Anterior cingulate cortex (tissue), 58 donors: ENCODE measurements at places on chromosomes 3 and 15.

GRCh38 chr3:133887074-133887802, 8.4 kb downstream of the RAB6B start:
- DNase-seq = no peak

DNA sequence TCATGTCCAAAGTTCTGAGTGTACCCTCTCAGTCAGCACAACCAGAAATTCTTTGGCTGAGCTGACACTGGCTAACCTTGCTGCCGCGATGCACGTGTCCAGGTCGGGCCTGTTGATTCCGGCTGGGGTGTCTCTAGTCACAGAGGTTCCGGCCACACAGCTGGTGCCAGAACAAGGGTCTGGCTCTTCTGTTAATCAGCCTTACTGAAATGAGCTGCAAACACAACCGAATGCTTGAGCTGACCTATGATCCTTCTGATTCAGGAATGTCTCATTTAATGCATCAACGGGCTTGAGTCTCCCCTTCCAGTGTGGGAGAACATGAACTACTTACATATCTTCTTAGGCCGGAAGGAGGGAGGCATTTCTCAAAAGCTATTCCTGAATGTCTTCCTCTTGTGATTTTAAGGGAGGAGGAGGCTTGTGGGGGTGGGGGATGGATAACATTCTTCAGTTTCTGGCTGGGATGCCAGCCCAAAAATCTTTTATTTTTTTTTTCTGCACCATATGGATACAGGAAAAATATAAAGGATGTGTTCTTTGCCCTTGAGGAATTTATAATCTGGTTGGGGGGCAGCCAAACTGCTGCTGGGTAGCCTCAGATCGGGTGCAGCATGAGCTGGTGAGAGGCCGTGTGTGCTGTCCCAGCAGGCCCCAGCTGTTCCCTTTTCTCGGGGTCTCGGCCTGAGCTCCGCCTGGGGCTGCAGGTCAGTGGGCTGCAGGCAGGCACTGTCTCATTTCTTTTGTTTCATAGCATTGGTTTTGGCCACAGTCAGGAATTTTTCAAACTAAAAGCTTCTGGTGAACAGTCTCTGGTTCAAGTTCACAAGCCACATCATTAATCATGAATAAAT, 319.1 kb upstream of the TBL1XR1 start:
- no peak for DNase-seq

- DNase-seq = no peak
Measured at GRCh38 chr15:77625376-77625775, 7.3 kb downstream of the LINGO1 start.

DNA sequence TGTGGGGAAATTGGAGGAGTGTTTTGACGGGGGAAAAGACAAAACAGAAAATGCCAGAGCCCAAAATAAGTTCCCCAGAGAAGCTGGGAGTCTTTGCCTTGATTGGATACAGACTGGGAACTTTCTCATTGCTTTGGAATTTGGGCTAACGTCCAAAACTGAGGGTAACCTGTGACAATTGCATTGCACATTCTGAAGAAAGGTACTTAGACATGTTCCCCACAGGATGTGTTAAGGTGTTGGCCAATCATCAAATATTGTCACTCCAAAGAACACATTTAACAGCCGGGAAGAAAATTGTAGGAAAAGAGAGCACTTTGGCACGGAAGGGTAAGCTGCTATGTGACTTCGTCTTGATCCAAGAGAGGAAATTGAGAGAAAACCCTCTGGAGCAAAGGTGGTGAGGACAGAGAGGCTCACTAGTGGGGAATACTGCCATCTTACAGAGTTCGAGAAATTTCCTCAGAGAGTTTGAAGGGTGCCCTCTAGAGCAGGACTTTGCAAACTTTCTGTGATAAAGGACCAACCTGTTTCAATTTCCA, 619.5 kb upstream of the TBL1XR1 start:
- DNase-seq = no peak

DNA sequence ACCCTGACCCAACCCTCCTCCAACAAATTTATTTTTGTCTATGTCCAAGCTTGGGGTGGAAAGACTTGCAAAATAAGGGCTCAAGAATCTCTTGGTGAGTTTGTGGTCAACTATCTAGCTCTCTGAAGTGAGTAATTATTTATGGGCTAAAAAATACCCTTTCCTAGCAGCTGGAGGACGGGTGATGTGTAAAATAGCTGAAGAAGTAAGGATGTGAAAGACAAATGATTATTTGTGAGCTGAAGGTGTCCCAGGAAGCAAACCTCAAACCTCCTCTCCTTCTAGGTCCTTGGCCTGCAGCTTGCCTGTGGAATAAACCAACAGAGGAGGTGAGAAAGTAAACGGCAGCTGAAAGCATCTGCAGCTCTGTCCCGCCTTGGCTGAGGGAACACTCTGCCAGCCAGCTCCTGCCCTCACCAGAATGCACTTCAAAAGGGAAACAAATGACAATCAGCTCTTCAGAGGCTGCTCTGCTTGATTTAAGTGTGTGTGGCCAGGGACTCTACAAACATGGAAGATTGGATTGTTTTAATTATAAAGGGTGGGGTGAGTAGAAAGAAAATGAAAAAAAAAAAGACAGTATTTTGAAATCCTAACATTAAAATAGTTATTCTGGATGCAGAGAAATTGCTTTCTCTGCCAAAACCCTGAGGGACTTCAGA, 60.3 kb downstream of the TM4SF4 start:
- DNase-seq = no peak
